COR-L47 (cell line): ENCODE measurements at places on chromosomes 16 and 17.
A peak's percentile ranks its signal among the peaks of the same experiment; 100 is the strongest.

DNA sequence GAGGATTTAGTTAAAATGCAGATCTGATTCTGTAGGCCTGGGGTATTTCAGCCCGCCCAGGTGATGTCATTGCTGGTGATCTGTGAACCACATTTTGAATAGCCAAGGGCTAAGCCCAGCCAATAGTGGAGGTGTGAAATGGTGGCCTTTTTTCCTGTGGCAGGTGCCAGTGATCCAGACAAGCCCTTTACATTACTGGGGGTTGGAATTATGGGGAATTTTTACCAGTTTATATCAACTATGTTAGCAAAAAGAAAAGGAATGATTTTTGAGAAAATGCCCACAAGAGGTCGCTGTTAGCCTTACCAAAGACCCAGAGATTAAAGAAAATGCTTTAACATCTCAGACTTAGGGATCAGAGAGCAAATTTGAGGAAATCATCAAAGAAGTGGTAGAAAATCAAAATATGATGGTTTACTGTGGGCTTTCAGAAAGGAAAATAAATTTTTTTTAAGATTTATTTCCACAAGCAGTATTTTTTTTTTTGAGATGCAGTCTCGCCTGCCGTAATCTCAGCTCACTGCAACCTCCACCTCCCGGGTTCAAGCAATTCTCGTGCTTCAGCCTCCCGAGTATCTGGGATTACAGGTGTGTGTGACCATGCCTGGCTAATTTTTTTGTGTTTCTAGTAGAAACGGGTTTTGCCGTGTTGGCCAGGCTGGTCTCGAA lies 3.9 kb downstream of the VPS35L start:
- peak; percentile 26 for DNase-seq

DNA sequence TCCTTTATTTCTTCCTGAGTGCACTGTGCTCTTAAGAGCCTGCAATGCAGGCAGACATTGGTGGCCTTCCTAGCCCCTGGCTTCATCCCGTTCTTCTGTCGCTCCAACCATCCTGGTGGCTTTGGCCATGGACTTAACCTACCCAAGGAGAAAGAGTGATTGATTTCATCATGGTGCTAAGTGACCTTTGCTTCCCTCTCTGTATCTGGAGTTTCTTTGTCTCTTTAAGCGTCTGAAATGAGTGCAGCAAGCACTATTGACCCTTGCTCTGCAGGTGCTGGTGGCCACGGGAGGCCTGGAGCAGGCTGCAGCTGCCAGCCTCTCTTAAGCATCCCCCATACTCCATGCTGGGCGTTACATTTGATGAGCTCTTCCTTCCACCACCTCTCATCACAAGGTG lies 60.5 kb downstream of the RAP1GAP2 start:
- DNase-seq = no peak

GRCh38 chr17:27764589-27764988 lies 35.7 kb downstream of the NOS2 start:
- no peak for DNase-seq

- no peak for DNase-seq
These were observed 35.0 kb downstream of the ITGB3 start for GRCh38 chr17:47288531-47289116.

DNA sequence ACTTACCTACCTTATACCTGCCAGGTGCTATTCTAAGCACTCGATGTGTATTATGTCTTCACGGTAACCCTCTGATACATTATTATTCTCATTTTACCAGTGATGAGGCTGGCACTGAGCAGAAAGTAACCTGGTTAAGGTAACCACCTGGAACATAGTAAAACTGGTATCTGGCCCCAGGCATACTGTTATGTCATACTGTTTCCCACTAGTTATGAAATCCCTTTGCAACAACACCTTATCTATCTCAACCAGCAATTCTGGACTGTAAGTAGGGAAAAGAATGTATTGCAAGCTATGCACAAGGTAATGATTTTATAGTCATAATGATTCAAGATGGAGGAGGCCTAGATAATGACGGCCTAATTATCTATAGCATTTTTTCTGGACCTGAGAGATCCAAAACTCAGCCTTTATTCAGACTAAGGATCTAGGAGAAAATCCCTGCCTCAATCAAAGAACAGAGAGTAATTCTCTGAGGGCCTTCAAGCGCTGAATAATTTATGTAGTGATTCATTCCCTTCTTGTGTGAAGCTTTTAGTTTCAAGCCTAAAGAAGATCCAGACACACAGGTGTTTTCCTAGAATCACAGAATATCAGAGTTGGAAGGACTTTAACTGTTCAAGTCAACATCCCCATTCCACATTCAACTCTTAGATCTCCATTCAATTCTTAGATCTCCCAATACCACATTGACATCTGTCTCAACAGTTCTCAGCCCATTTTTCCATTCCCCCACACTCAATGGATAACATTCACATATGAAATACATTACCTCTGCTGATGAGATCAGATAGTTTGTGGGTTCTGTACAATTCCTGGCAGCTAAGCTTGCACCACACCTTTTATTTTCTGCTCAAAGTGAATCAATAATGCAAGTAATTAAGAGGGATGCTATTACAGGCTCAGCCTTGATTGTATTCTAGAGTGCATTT lies 14.9 kb upstream of the MMD start:
- no peak for DNase-seq
